ENCODE measurements at places on chromosomes 11 and 22. TPM values are rescaled to one million over a fixed set of nuclear protein-coding genes. Genes with fewer than 3 reads are reported as not detected.

GRCh38 chr11:124717786-124718651 lies 21.7 kb upstream of the NRGN start:
- no peaks in the 10 kb centered on the region for H3K36me3 ChIP-seq
- peak overlapping the region; percentile 57 for H3K4me3 ChIP-seq
- DNase-seq, result no peak

GRCh38 chr11:73430326-73430725 lies 54.1 kb downstream of the RELT start:
- no peak for DNase-seq
- no peak overlapping the region for H3K27ac ChIP-seq
- peaks cover 8% of the 10 kb centered on the region for H3K4me1 ChIP-seq
- peaks cover 9% of the 10 kb centered on the region for H3K36me3 ChIP-seq
- H3K4me3 ChIP-seq, result no peak overlapping the region

GRCh38 chr11:126337126-126337473 lies 18.4 kb upstream of the ST3GAL4 start:
- no peak overlapping the region for H3K4me3 ChIP-seq
- no peak for DNase-seq
- peaks cover 50% of the 10 kb centered on the region for H3K4me1 ChIP-seq
- no peak overlapping the region for H3K27ac ChIP-seq
- H3K27me3 ChIP-seq, result no peaks in the 10 kb centered on the region

DNA sequence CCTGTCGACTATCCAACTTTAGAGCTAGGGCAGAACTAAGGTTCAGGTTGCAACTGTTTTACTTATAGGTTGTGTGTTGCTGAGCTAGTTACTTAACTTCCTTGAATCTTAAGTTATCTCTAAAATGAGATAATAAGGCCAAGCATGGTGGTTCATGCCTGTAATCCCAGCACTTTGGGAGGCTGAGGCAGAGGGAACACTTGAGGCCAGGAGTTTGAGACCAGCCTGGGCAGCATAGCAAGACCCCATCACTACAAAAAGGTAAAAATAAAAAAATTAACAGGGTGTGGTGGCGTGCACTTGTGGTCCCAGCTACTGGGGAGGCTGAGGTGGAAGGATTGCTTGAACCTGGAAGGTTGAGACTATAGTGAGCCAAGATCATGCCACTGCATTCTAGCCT lies 2.1 kb downstream of the ACCS start:
- H3K27ac ChIP-seq, result no peak overlapping the region
- no peak for DNase-seq
- no peak overlapping the region for H3K4me3 ChIP-seq
- H3K36me3 ChIP-seq, result peaks cover 28% of the 10 kb centered on the region
- H3K4me1 ChIP-seq, result peaks cover 5% of the 10 kb centered on the region
- no peaks in the 10 kb centered on the region for H3K27me3 ChIP-seq

DNA sequence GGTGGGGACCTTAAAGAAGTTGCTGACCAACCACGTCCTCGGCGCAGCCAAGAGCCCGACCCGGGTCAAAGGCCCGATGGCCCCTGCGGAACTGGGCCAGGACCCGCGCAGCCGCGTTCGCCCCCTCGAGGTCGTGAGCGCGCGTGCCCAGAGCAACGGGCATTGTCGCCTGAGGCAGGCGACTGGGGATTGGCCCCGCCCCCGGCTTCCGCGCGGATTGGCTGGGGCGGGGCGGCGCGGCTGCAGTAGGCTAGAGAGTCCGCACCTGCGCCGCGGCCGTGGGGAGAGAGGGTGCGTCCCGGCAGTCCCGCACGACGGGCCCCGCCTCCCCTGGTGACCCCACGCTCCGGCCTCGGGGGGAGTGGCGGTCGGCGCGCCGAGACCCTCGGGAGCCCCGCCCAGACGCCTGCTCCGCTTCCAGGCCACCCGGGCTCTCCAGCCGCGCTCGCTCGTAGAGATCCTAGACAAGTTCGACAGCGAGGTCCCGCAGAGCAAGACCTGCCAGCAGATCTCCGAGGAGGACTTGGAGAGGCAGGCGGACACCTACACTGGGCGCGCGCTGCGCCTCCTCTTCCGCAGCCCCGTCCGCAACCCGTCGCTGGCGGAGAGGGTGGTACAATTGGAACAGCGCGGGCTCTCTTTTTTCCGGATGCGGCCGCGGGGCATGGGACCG lies 8.3 kb upstream of the PPIL2 start:
- H3K27me3 ChIP-seq, result peaks cover 18% of the 10 kb centered on the region
- peak overlapping the region; percentile 50 for H3K27ac ChIP-seq
- H3K36me3 ChIP-seq, result no peaks in the 10 kb centered on the region
- peaks cover 26% of the 10 kb centered on the region for H3K4me1 ChIP-seq
- DNase-seq, result peak; percentile 86

GRCh38 chr11:41816396-41816795 lies 356.9 kb upstream of the LRRC4C start:
- no peak overlapping the region for H3K27ac ChIP-seq
- H3K27me3 ChIP-seq, result no peaks in the 10 kb centered on the region
- no peaks in the 10 kb centered on the region for H3K4me1 ChIP-seq
- H3K4me3 ChIP-seq, result no peak overlapping the region
- no peaks in the 10 kb centered on the region for H3K36me3 ChIP-seq
- DNase-seq, result no peak

Gene MIAT
- 0.38 TPM for polyA plus RNA-seq

Gene OTOG
- polyA plus RNA-seq, result not detected

Gene JHY
- 0.73 TPM for polyA plus RNA-seq
